ENCODE measurements at places on chromosomes 7 and 10.

GRCh38 chr10:562142-562541, 127.3 kb downstream of the DIP2C start:
- DNase-seq: no peak

DNA sequence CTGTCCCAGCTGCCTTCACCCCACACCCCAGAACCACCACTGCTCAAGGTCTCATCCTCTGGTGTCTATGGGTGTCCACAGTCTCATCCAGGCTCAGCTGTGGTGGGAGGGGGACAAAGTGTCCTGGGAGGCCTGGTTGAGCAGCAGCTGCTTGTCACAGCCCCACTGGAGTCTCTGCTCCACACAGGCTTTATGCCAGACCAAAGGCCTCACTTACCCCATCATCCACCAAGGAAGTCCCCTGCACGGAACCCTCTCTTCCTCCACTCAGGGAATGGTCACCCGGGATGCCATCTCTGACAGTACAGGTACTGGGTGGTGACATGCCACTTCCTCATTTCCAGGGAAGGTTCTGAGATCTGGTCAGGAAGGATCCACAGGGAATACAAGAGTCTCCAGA, 925.4 kb upstream of the ZNF722 start:
- DNase-seq: no peak

DNA sequence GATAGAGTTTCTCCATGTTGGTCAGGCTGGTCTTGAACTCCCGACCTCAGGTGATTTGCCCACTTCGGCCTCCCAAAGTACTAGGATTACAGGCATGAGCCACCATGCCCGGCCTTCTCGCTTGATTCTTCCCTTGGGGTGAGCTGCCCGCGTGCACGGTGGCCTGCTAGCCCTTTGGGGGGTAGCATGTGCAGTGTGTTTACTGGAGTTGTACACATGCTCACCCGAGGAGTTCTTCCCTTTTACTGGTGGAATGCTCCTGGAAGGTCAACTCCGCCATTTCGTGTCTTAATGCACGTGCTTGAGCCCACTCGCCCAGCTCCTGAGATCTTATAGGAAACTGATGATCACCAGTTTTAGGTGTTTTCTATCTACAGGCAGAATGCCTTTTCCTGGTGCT, 17.0 kb upstream of the ADAMTS14 start:
- no peak for DNase-seq

- DNase-seq: no peak
These were observed 121.3 kb upstream of the BTBD16 start for GRCh38 chr10:122149561-122150505.

GRCh38 chr10:96619796-96620773, 33.3 kb upstream of the TM9SF3 start:
- no peak for DNase-seq

GRCh38 chr10:84188815-84189214, 5.5 kb upstream of the CDHR1 start:
- DNase-seq: no peak

DNA sequence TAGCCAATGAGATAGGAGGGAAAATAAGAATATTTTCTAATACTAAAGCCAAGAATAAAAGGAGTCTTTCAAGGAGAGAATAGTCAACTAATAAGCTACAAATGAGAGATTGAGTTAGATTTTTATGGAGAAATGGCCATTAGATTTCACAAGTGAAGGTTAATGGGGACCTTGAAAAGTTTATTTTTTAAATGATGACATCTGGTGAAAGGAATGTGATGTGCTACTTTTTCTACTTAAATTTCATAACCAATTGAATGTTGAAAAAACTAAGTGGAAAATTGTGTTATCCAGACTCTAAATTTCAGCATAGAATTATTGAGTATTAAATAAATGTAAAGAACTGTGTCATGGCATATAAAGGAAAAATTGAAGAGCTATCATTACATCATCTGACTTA, 125.7 kb downstream of the TSPAN12 start:
- DNase-seq: no peak

Measured in activated CD8-positive, alpha-beta memory T cell treated with anti-CD3 and anti-CD28 coated beads for 1 hour (primary cell).